ENCODE measurements at places on chromosomes 2 and 18. TPM values are rescaled to one million over a fixed set of nuclear protein-coding genes. Genes with fewer than 3 reads are reported as not detected.

DNA sequence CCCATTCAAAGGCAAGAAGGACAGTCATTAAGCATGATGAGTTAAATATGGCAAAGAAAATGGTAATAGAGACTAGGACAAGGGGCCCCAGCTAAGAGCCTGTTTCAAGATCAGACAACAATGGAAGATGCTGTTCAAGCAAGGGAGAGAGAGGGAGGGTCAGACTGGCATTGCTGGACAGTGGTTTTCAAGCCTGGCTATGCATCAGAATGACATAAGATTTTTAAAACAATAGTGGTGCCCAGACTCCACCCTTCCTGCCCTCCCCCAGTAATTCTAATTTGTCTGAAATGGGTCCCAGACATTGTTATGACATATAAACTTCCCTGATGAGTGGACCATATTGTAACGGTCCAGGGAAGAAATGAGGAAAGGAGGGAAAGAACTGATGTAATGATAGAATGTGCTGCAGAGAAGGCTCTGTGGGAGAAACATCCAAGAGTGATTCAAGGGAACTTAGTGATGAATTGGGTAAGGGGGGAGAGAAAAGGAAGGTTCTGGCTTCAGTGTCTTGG is 112.9 kb upstream of the TRIB2 start:
- DNase-seq: no peak

GRCh38 chr2:146388757-146389156 is 1456.1 kb upstream of the ACVR2A start:
- no peak for DNase-seq

GRCh38 chr18:59837586-59837985 is 62.2 kb upstream of the PMAIP1 start:
- no peak for DNase-seq

The TRIM54 gene
- total RNA-seq: 5.0 TPM

The NT5DC4 gene
- not detected for total RNA-seq

Data from uterus (tissue), 4 donors.